ENCODE measurements at places on chromosomes 13 and 19. TPM values are rescaled to one million over a fixed set of nuclear protein-coding genes. Genes with fewer than 3 reads are reported as not detected.

The SPINT2 gene
- 22.4 TPM for polyA plus RNA-seq

The IL4I1 gene
- not detected for polyA plus RNA-seq

The AMER2 gene
- polyA plus RNA-seq = not detected

The CKM gene
- not detected for polyA plus RNA-seq

The MBOAT7 gene
- 15.7 TPM for polyA plus RNA-seq

The ZNF587B gene
- polyA plus RNA-seq = 1.4 TPM

The ZNF888 gene
- 1.9 TPM for polyA plus RNA-seq

The ZNF780A gene
- 9.7 TPM for polyA plus RNA-seq

The PRRG2 gene
- not detected for polyA plus RNA-seq

The MCEMP1 gene
- not detected for polyA plus RNA-seq

The ERF gene
- 0.24 TPM for polyA plus RNA-seq

Data from immature natural killer cell (primary cell).